NCI-H1694 treated with DMSO at 0.1 percent for 48 hours (cell line): ENCODE measurements at places on chromosomes 3 and 15.

DNA sequence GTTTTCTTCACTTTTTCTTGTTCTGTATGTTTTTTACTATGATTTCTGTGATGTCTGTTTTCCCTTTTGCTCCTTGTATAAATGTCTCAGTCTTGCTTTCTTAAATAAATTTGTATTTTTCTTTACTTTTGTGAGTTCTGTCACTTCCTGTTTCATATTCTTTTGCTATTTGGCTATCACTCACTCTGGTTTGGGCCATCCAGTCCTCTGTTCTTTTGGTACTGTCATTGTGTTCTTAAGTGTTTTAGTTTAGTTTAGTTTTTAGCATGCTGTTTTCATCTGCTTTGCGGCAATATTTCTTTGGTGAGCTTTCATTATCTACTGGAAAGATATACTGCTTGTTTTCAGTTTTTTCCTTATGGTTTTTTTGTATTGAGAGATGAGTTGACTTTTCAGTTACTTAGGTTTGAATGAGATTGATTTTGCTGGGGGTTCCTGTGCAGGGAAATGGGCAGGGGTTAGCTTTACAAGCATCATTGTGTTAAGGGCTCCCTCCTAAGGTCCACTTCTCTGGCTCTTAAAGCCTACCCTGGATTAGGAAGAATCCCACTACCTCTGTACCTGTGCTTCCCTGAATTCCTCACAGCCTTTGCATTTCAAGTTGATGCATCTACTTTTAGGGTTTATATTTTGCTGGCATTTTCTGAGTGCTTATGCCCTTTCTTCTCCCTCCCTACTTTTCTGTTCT, 35.1 kb downstream of the PDCD6IP start:
- DNase-seq: no peak

DNA sequence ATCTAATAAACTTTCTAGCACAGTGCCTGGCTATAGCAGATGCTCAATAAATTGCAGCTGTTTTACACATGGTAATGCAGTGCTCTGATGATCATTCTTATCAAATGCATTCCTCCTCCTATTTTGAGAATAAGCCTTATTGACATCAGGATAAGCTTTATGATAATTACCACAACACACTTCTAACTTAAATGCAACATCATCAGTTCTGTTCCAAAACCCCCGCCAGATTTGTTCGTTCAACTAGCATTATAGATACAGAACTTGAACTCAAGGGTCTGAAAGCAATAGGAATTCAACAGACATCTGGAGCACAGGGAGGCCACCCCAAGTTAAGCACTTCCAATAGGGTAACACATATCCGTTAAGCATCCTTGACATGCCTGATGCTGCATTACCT, 684.4 kb upstream of the LMCD1 start:
- DNase-seq: no peak

- DNase-seq: no peak
These were observed 80.6 kb upstream of the BHLHE40 start for GRCh38 chr3:4898454-4899313.

DNA sequence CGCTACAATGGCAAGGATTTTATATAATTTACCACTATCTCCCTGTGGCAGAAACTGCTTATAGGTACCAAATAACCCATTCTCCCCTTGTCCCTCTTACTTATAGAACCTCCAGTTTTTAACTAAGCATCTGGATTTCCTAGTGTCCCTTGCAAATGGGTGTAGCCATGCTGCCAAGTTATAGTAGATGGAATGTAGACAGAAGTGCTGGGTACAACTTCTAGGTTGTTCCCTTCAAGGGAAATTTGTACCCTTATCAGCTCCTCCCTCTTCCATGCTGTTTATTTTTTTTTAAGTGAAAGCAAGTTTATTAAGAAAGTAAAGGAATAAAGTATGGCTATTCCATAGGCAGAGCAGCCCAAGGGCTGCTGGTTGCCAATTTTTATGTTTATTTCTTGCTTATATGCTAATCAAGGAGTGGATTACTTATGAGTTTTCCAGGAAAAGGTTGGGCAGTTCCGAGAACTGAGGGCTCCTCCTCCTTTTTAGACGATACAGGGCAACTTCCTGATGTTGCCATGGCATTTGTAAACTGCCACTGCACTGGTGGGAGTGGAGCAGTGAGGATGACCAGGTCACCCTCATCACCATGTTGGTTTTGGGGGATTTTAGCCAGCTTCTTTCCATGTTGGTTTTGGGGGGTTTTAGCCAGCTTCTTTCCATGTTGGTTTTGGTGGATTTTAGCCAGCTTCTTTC, 40.1 kb upstream of the TM4SF19 start:
- no peak for DNase-seq

- DNase-seq: no peak
These were observed 82.3 kb downstream of the RBPMS2 start for GRCh38 chr15:64693134-64693533.

GRCh38 chr3:54832876-54833275, 95.0 kb downstream of the LRTM1 start:
- DNase-seq: no peak

- no peak for DNase-seq
These were observed 266.9 kb upstream of the TTC14 start for GRCh38 chr3:180335050-180335449.

DNA sequence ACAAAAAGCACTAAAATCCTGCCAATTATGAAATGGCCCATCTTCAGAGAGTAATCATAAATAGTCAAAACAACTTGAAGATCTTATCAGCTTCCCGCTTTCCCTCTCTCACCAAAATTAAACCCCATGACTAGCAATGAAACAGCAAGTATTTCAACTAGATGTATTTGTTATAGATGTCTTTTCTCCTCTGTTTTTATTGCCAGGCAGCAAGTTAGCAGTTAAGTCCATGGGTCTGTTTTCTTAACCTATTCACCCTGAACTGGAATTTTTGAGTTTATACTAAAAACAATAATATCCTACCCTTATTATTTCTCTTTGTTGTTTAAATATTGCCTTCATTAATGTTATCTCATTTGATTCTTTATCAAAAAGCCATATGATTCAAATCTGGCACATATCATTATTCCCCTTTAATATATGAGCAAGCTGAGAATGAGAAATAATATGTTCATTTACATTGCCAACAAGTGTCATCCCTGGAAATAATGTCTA, 23.3 kb downstream of the AQP9 start:
- no peak for DNase-seq

GRCh38 chr3:87793337-87793877, 265.4 kb downstream of the CGGBP1 start:
- DNase-seq: no peak
